ENCODE measurements at places on chromosomes 11 and 22.

DNA sequence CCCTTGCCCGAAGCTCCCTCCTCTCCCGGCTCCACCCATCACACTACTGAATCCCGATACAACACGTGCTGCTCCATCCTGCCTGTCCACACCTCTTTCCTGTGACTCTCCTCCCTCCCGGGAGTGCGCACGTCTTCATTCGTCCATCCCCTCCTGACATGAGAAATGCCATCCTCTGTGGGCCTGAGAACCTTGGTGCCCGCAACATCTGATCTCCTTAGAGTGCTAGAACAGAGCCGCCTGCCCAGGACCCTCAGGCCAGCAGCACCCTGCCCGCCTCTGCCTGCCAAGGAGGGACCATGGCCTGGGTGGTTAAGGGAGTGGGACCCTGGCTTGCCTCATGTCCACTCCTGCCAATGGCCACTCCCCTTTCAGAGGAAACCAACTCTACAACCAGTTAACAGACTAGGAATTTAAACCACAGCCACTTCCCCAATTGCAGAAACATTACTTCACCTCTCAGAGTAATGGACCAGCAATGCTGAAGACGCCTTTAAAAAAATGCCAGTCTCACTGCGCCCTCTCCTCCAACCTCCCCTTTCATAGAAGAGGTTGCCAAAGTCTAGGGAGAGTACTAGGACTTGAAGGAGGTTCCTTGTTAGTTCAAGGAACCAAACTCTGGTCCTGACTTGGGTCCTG lies 466.3 kb downstream of the OPCML start:
- DNase-seq: no peak

- no peak for DNase-seq
These were observed 8.1 kb upstream of the LDHC start for GRCh38 chr11:18404062-18404461.

GRCh38 chr22:37051391-37052385 lies at the start of gene KCTD17:
Gene KCTD17, plus strand, starts transcription at chr22:37051742. Its CDS starts 19 bp downstream, at chr22:37051761.
- DNase-seq: peak; percentile 15

GRCh38 chr11:127395034-127395433 lies 394.5 kb upstream of the KIRREL3 start:
- no peak for DNase-seq

DNA sequence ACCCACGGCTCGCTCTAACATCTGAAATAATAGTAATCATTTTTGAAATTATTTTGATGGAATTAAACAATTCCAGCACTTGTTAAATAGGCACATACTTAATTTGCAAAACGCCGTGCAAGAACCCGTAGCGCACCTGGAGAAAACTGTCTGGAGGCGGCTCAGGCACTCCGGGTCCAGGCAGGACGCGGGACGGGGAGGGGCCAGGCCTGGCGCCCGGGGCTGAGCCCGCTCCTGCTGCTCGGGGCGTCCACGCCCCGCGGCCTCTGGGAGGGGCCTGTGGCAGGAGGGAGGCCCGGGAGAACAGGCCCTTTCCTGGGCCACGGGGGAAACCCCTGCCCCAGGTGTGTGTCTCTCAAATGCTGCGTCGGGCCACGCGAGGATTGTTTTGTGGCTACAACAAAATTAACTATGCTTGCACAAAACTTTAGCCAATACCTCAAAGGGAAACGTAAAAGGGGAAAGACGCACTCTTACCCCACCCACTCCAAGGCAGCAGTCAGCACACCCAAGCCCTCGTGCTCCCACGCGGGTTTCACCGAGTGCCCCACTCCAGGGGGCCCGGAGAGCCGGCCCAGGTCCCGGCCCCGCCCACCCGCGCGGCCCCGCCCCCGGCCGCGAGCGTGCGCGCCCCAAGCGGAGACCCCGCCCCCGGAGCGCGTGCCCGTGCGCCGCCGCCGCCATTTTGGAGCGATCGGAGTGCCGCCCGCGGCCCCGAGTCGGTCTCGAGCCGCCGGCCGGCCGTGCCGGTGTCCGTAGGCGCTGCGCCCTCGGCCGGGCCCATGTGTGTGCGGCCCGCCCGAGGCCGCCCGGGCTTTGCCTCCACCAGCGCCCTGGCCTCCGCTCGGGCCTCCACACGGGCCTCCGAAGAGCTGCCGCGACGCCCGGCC lies at the start of gene PPP6R2:
Gene PPP6R2, plus strand, starts transcription at position 677 of the 890 bp plus-strand sequence. CDS start 50,582 bp downstream, outside the sequence.
- peak; percentile 7 for DNase-seq

GRCh38 chr22:26568207-26568706 lies 21.7 kb downstream of the TPST2 start:
- no peak for DNase-seq

- DNase-seq: no peak
These were observed 2.5 kb upstream of the POGLUT3 start for GRCh38 chr11:108500721-108501120.

DNA sequence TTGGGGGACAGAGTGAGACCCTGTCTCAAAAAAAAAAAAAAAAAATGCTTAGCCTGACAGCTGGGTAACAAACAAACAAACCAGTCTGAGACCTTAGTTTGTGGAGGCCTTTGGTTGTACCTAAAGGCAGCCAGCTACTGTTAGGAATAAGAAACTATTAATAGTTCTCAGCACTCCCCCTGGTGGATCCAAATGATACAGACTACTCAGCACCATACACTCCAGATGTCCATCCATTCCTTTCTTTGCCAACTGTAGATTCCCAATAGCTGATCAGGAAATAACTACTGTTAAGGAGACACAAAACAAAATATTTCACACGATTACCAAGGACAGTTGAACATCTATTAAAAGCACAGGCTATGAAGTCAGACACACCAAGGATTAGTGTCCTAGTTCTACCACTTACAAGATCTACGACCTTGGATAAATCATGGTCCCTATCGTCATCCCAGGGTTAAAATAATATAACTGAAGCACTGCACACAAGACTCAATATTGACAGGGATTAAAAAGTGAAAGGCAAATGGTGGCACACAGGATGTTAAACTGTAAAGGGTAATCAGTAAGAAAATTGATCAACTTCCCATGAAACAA lies 17.2 kb downstream of the CLDN25 start:
- no peak for DNase-seq

- no peak for DNase-seq
These were observed 6.6 kb downstream of the PHF5A start for GRCh38 chr22:41461901-41462300.

- no peak for DNase-seq
These were observed 257.3 kb upstream of the ISX start for GRCh38 chr22:34808618-34809017.

GRCh38 chr11:55503449-55503848 lies 50.8 kb upstream of the OR4C15 start:
- DNase-seq: no peak

DNA sequence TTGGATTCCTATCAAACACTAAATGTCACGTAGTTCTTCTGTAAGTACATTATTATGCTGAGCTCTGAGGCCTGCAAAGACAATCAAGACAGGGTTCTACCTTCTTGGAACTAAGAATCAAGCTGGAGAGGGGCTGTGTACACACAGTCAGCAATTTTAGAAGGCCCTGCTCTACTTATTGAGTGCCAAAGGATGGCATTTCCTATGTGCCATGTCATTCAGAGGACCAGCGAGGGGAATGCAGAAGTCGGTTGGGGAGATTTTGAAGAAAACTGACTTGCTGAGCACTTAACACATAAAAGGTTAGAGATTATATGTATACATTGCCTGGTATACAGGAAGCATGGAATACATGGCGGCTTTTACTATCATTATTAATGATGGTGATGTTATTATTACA lies 5.3 kb downstream of the SLC37A2 start:
- no peak for DNase-seq

- no peak for DNase-seq
These were observed 2.2 kb downstream of the RIN1 start for GRCh38 chr11:66333896-66334604.

DNA sequence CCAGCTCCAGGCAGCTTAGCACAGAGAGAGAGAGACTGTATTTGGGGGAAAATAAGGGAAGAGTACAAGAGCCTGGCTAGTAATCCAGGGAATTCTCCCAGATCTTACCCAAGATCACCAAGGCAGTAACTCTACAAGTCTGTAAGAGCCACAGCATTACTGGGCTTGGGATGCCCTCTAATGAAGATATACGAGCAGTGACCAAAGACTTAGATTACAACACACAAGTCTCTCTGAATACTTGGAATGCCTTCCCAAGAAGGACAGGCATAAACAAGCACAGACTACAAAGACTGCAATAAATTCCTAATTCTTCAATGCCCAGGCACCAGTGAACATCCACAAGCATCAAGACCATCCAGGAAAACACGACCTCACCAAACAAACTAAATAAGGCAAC lies 17.7 kb downstream of the DNAJC24 start:
- no peak for DNase-seq

DNA sequence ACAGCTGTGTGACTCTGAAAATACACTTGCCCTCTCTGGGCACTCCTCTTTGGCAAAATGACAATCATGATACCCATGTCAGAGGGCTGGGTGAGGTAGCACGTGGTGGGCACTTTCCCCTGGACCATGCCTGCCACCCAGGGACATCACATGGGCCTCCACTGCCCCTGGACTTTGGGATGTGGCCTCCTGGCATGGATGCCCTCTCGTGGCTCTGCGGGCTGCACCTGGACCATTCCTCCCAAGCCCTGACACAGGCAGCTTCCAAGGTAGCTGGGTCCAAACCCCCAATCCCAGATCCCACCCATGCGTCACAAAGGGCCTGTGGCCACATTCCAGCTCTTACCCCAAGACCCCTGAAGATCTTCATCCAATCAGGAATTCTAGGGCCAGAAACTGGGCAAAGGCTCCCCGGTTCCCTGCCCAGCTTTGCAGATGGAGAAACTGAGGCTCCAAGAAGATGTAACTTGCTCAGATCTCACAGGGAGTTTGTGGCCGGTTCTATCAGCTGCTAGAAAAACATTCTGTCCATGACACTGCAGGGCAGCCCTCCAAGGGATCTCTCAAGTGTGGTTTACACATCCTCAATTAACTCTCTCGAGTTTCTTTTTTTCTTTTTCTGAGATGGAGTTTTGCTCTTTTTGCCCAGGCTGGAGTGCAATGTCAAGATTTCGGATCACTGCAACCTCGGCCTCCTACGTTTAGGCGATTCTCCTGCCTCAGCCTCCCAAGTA lies 35.4 kb upstream of the CYB5R3 start:
- DNase-seq: no peak

- DNase-seq: no peak
These were observed 5.7 kb upstream of the ANO1 start for GRCh38 chr11:70072461-70072860.

DNA sequence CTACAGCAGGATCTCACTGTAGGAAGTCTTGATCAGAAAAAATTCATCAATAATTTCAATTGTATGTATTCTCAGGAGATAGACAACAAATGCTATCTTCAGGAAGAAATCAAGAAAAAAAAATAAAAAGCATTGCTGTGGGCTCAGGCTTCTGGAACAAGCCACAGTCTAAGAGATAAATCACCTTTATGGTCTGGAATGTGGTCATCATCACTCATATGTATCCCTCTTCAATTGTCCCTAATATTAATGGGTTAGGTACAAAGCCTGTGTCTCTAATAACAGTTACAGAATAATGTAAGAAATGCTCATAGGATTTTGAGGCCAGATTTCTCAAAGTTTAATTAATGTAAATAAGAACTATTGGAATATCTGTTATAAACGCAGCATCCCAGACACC lies 305.9 kb upstream of the ANO3 start:
- DNase-seq: no peak

- DNase-seq: no peak
These were observed 44.0 kb upstream of the C11orf87 start for GRCh38 chr11:109378034-109378433.

GRCh38 chr11:14956111-14956510 lies 16.0 kb downstream of the CALCA start:
- no peak for DNase-seq

DNA sequence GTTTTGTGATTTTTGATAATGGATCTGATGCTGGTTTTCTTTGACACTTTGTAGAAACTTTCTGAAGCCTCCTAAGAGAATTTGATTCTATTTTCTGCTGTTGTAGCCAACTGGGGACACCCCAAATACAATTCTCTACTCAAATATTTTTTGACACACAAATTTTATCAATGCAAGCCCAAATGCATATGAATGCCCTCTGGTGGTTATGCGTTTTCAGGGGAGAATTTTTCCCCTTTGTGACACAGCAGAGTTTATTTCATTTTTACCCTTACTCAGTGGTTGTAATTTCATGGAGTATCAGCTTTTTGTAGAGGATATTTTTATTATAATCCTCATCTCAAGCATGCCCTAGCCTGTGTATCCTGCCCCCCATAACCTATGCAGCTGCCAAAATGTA lies 44.7 kb upstream of the MTMR2 start:
- no peak for DNase-seq

DNA sequence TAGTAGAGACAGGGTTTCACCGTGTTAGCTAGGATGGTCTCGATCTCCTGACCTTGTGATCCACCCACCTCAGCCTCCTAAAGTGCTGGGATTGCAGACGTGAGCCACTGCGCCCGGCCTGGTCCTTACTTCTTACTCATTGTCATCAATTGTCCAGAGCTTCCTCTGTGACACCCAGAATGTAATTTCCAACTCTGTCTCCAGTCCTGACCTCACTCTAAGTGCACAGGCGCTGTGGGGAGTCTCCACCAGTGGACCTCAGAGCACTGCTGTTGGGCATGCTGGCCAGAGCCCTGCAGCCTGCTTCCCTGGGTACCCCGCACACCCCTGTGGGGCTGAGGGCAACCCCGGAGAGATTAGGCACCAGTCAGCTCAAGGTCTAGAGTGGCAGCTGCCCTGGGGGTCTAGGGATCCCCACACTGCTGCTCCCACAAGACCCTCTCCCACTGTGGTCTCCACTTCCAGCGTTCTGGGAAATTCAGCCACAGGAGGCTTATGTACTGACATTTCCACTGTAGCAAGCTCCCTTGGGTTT lies 1140.3 kb downstream of the TBC1D22A start:
- no peak for DNase-seq

DNA sequence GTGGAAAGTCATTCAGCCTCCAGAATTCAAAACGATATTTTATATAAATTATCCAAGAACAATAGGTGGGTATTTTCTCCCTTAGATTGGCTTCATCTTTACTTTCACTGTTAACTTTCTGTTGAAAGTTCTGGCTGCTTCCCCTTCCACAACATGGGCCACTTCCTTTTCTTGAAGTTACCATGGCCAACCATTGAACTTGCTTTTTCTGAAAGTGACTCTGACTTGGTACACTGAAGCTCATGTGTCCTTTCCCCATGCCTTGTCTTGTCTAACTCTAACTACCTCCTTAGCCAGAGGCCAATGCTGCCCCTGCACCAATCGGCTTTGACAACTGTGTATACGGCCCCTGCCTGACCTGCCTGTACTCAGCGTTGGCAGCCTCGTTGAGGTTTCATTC lies 225.2 kb downstream of the FAT3 start:
- no peak for DNase-seq

DNA sequence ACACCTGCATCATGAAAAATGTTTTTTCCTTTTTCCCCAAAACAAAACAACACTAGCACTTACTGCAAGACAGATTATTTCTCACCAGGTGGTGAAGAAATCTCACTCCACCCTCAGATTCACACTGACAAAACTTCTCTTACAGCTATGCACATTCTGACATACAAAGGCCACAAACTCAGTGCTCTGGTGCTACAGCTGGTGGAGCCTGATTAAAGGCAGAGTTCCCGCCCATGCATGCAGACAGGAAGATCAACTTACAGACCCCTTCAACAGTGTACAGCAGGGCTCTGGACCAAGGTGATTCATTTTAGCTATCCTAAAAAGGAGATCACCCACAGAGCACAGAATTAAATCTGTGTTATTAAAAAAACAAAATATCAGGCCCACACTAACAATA lies 112.6 kb downstream of the CADM1 start:
- DNase-seq: no peak

Data from AG09319 (cell line).